Thyroid gland (tissue), 4 donors: ENCODE measurements at places on chromosomes 11 and 22. TPM values are rescaled to one million over a fixed set of nuclear protein-coding genes. Genes with fewer than 3 reads are reported as not detected.
A peak's percentile ranks its signal among the peaks of the same experiment; 100 is the strongest.

The FCHSD2 gene
- 17.7 TPM for total RNA-seq

The DERL3 gene
- total RNA-seq = 6.0 TPM

The FOXR1 gene
- total RNA-seq = not detected

The ART5 gene
- 3.6 TPM for total RNA-seq

The MDK gene
- total RNA-seq = 14.5 TPM

The KIF18A gene
- 2.3 TPM for total RNA-seq

The ROBO4 gene
- 35.1 TPM for total RNA-seq

The EWSR1 gene
- 280 TPM for total RNA-seq

The FGF4 gene
- not detected for total RNA-seq

The CRYBA4 gene
- not detected for total RNA-seq

The TMPRSS13 gene
- total RNA-seq = 8.5 TPM

The PYGM gene
- total RNA-seq = 14.8 TPM

The GGTLC3 gene
- not detected for total RNA-seq

DNA sequence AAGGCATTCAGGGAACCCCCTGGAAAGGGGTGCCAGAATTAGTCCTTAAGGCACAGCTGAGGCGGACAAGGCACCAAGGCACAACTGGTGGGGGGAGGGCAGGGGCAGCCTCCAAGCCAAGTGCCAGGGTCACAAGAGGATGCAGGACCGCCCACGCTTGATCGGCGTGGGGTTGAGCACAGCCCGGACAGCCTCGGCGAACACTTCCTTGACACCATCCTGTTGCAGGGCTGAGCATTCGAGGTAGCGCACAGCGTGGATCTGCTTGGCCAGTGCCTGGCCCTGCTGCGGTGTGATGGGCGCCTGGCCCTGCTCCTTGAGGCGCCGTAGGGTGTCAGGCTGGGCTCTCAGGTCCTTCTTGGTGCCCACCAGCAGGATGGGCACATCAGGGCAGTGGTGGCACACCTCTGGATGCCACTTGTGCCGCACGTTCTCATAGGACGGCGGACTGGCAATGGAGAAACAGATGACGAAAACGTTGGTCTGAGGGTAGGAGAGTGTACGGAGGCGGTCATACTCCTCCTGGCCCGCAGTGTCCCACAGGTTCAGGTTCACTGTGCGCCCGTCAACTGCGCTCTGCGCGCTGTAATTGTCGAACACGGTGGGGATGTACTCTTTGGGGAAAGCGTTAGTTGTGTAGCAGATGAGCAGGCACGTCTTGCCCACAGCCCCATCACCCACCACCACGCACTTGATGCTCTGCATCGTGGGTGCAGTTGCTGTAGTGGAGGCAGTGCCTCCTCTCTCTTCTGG is 13.1 kb downstream of the RHOG start:
- no peak for DNase-seq
- no peaks in the 10 kb centered on the region for H3K27me3 ChIP-seq
- no peak overlapping the region for H3K4me3 ChIP-seq
- peaks cover 3% of the 10 kb centered on the region for H3K4me1 ChIP-seq

DNA sequence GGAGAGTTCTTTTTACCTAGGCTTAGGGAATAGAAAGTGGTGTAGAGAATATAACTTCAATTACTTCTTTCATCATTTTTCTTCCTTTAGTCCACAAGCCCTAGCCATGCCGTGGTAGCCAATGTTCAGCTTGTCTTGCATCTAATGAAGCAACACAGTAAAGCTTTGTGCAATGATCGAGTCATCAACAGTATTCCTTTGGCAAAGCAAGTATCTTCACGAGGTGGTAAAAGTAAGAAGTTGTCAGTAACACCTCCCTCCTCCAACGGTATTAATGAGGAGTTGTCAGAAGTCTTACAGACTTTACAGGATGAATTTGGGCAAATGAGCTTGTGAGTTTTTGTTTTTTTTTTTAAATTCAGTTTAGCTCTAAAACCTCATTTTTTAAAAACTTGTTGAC is 37.4 kb downstream of the CEP57 start:
- H3K4me1 ChIP-seq = no peaks in the 10 kb centered on the region
- no peaks in the 10 kb centered on the region for H3K27me3 ChIP-seq
- H3K36me3 ChIP-seq = peaks cover 29% of the 10 kb centered on the region
- H3K27ac ChIP-seq = no peak overlapping the region
- no peak overlapping the region for H3K4me3 ChIP-seq

GRCh38 chr11:107695446-107695845 is 16.4 kb downstream of the SLN start:
- no peak overlapping the region for H3K4me3 ChIP-seq
- DNase-seq = no peak
- H3K27me3 ChIP-seq = no peaks in the 10 kb centered on the region
- H3K36me3 ChIP-seq = no peaks in the 10 kb centered on the region
- no peaks in the 10 kb centered on the region for H3K4me1 ChIP-seq
- no peak overlapping the region for H3K27ac ChIP-seq

DNA sequence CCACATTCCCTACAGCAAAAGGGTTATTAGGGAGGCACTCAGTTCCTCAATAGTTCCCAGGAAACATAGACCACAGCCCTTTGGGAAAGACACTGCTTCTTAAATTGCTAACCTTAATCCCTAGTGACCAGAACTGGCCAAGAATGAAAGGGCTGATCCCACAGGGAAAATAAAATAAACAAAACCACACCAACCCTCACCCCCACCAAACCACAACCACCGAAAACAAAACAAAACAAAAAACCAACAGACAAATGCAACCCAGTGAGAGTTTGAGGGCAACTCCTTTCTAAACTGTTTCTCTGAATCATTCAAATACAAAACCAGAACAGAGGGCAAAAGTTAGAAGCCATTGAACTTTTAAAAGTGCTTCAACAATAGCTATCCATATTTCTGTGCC is 57.2 kb downstream of the NAV2 start:
- H3K4me1 ChIP-seq = peaks cover 11% of the 10 kb centered on the region
- no peak for DNase-seq
- H3K27ac ChIP-seq = no peak overlapping the region
- no peaks in the 10 kb centered on the region for H3K27me3 ChIP-seq

GRCh38 chr11:120135838-120136237 is 2.1 kb downstream of the TRIM29 start:
- H3K4me1 ChIP-seq = peaks cover 20% of the 10 kb centered on the region
- no peak overlapping the region for H3K4me3 ChIP-seq
- H3K27ac ChIP-seq = no peak overlapping the region
- no peaks in the 10 kb centered on the region for H3K27me3 ChIP-seq
- DNase-seq = no peak

- no peak overlapping the region for H3K4me3 ChIP-seq
- no peak overlapping the region for H3K27ac ChIP-seq
- H3K27me3 ChIP-seq = no peaks in the 10 kb centered on the region
- H3K36me3 ChIP-seq = no peaks in the 10 kb centered on the region
- DNase-seq = no peak
Observed at GRCh38 chr11:26350002-26350401, 18.1 kb downstream of the ANO3 start.

- H3K4me3 ChIP-seq = no peak overlapping the region
- no peaks in the 10 kb centered on the region for H3K36me3 ChIP-seq
- no peak for DNase-seq
Observed at GRCh38 chr22:38141217-38141973, 30.9 kb upstream of the BAIAP2L2 start.

DNA sequence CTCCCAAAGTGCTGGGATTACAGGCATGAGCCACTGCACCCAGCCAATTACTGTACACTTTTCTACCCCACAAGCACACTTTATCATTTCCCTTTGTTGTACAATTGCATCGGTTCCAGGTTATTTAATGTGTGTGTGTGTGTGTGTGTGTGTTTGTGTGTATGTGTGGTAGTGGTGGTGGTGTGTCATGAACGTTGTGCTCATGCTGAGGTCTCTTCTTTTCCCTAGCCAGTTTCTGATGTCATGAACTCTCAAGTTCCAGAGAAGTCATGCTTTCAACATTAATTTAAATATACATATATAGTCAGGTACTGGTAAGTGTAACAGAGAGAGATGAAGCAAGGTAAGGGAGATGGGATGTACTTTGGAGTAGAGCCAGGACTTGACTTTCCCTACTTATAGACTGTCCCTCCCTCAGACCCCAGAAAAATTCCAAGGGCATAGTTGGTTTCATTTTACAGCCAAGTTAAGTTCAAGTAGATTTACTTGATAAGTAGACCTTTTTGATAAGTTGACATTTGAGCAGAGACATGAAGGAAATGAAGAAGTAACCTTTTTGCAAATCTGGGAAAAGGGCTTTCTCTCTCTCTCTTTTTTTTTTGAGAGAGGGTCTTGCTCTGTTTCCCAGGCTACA is 42.7 kb downstream of the WEE1 start:
- H3K4me1 ChIP-seq = peaks cover 24% of the 10 kb centered on the region
- no peak overlapping the region for H3K4me3 ChIP-seq
- DNase-seq = no peak
- no peaks in the 10 kb centered on the region for H3K27me3 ChIP-seq

GRCh38 chr11:107908211-107908610 is 20.0 kb upstream of the RAB39A start:
- H3K4me3 ChIP-seq = no peak overlapping the region
- H3K27ac ChIP-seq = no peak overlapping the region
- no peaks in the 10 kb centered on the region for H3K36me3 ChIP-seq
- H3K27me3 ChIP-seq = no peaks in the 10 kb centered on the region

- no peak overlapping the region for H3K4me3 ChIP-seq
- no peak overlapping the region for H3K27ac ChIP-seq
- H3K27me3 ChIP-seq = no peaks in the 10 kb centered on the region
- H3K36me3 ChIP-seq = no peaks in the 10 kb centered on the region
- H3K4me1 ChIP-seq = no peaks in the 10 kb centered on the region
- DNase-seq = no peak
Observed at GRCh38 chr11:102279641-102280170, 37.6 kb upstream of the BIRC3 start.

- DNase-seq = no peak
- H3K4me1 ChIP-seq = no peaks in the 10 kb centered on the region
- no peaks in the 10 kb centered on the region for H3K36me3 ChIP-seq
- H3K27me3 ChIP-seq = no peaks in the 10 kb centered on the region
- H3K27ac ChIP-seq = peak overlapping the region; percentile 24
Observed at GRCh38 chr11:36008584-36008983, 64.7 kb downstream of the LDLRAD3 start.

- H3K27me3 ChIP-seq = no peaks in the 10 kb centered on the region
- H3K27ac ChIP-seq = peak overlapping the region; percentile 100
- H3K4me3 ChIP-seq = no peak overlapping the region
- peaks cover 38% of the 10 kb centered on the region for H3K4me1 ChIP-seq
- DNase-seq = no peak
Observed at GRCh38 chr11:2466069-2466801, 21.4 kb downstream of the KCNQ1 start.

- H3K36me3 ChIP-seq = peaks cover 12% of the 10 kb centered on the region
- peaks cover 4% of the 10 kb centered on the region for H3K4me1 ChIP-seq
- no peaks in the 10 kb centered on the region for H3K27me3 ChIP-seq
- H3K4me3 ChIP-seq = no peak overlapping the region
Observed at GRCh38 chr11:65593518-65594414, 1.8 kb downstream of the KCNK7 start.

GRCh38 chr11:71173709-71174108 is 78.7 kb downstream of the SHANK2 start:
- H3K36me3 ChIP-seq = no peaks in the 10 kb centered on the region
- no peaks in the 10 kb centered on the region for H3K4me1 ChIP-seq
- H3K4me3 ChIP-seq = no peak overlapping the region
- H3K27ac ChIP-seq = no peak overlapping the region
- H3K27me3 ChIP-seq = no peaks in the 10 kb centered on the region

GRCh38 chr11:113162592-113162962 is 151.8 kb upstream of the TTC12 start:
- H3K27me3 ChIP-seq = no peaks in the 10 kb centered on the region
- H3K4me1 ChIP-seq = peaks cover 29% of the 10 kb centered on the region
- DNase-seq = no peak

GRCh38 chr11:128841461-128842072 is 25.5 kb downstream of the KCNJ1 start:
- peaks cover 7% of the 10 kb centered on the region for H3K4me1 ChIP-seq
- DNase-seq = no peak
- H3K27ac ChIP-seq = no peak overlapping the region
- H3K27me3 ChIP-seq = no peaks in the 10 kb centered on the region
- no peaks in the 10 kb centered on the region for H3K36me3 ChIP-seq

DNA sequence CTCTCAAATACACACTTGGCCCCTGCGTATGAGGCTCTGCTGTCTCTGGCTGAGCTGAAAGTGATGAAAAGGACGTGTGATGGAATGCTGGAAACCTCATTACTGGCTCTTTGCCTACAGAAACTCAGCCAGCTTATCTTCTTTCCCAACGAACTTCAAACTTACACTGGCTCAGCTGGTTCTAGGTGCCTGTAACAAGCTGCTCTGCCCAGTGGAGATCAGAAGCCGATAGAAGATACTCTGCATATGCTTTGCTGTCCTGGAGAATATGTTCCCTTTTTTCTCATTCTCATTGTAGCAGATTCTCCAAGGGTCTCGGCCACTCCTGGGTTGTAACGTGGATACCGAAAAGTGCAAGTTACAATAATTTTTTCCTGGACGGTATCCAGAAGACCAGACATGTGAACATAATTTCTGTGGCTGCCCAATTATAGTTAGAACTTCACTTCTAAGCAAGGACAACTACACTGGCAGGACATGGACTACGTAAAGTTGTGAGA is 405.3 kb upstream of the CCDC90B start:
- H3K4me3 ChIP-seq = no peak overlapping the region
- DNase-seq = peak; percentile 59
- no peaks in the 10 kb centered on the region for H3K27me3 ChIP-seq
- H3K27ac ChIP-seq = peak overlapping the region; percentile 71

DNA sequence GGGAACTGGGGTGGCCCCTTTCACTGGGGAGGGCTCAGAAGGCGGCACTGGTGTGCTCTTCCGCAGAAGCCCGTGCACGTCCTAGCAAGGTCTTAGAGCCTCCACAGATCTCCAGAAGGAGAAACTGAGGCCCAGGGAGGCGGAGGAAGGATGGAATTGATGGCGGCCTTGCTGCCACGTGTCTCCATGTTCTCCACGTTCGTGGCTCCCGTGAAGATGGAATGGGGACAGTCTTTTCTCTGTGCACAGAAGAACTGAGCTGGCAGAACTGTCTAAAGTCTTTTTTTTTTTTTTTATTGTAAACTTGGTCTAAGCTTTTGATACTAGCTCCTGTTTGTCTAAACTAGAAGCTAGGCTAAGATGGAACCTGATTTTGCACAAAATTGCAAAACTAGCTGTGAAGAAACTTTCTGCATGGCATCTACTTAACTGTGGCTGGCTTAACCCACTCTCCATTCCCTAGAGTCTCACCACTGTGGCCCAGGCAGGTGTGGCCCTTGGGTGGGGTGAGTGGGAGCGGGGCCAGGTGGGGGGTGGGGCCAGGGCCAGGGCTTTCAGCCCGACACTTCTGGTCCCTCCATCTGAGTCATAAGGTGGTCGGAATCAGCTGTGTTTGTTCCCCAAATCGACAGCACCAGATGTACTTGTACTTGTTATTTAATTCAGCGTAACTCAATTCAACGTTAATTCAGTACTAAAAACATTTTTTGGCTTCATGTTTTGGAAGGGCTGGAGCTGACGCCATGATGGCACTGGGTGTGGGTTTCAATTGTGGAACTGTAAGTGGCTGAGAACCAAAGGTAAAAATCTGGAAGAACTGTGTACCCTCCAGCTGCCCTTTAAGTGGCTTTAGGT is 120.7 kb downstream of the MPPED1 start:
- H3K4me3 ChIP-seq = no peak overlapping the region
- H3K27me3 ChIP-seq = no peaks in the 10 kb centered on the region

- no peak overlapping the region for H3K27ac ChIP-seq
- no peaks in the 10 kb centered on the region for H3K36me3 ChIP-seq
- no peak overlapping the region for H3K4me3 ChIP-seq
- no peak for DNase-seq
- no peaks in the 10 kb centered on the region for H3K27me3 ChIP-seq
- peaks cover 3% of the 10 kb centered on the region for H3K4me1 ChIP-seq
Observed at GRCh38 chr11:95241681-95242081, 10.7 kb upstream of the SESN3 start.

GRCh38 chr11:44305470-44306051 is 4.4 kb downstream of the ALX4 start:
- H3K4me1 ChIP-seq = peaks cover 43% of the 10 kb centered on the region
- peaks cover 49% of the 10 kb centered on the region for H3K27me3 ChIP-seq
- no peaks in the 10 kb centered on the region for H3K36me3 ChIP-seq
